ENCODE measurements at places on chromosomes 3 and 15.

GRCh38 chr3:169847896-169848295 lies 21.8 kb downstream of the LRRC31 start:
- no peak for DNase-seq

- no peak for DNase-seq
These were observed 32.9 kb downstream of the PIK3CA start for GRCh38 chr3:179181021-179181472.

DNA sequence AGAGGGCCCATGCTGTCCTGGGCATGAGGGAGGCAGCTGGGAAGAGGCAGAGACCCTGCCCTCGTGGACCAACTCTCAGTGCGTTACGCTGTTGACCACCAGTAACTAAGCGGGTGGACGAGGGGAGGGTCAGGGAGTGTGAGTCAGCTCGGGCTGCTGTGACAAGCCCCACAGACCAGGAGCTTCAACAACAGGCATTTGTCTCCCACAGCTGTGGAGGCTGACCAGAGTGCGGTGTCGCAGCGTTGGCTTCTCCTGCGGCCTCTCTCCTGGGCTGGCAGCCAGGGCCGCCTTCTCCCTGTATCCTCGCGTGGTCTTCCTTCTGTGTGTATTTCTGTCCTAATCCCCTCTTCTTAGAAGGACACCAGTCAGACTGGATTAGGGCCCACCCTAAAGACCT lies 13.0 kb downstream of the EFCC1 start:
- DNase-seq, result no peak

DNA sequence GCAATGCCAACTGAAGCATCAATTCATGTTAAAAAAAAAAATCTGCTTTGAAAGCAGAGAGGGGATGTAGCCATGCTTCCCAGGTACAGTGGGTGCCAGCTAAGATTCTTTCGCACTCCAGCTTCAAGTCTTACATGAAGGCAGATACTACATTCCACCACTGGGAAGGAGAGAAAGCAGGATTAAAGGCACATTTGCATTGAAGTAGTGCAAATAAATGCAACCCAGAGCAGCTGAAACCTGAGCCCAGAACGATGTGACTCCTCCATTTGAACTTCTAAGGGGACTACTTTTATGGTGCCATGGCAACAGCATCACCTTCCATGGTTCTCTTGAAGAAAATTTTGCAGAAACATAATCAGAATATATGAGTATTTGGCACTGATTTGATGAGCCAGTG lies 19.1 kb upstream of the GJD2 start:
- no peak for DNase-seq

DNA sequence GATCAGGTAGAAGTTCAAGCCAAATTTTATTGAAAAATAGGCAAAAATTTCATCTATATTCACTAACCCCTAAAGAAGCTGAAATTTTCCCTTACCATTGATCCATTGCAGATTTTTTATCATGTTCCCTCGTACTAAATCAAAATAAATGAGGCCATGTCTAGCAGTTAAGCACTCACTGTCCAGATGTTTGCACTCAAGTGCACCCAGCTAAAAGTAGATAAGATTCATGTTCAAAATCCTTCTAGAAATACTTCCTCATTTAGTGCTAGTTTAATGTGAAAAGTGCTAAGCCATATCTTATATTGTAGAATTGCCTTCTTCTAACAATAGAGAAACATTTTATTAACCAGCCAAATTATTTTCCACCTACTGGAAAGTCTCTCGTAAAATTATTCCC lies 164.7 kb upstream of the UBE2E2 start:
- DNase-seq, result no peak
